ENCODE measurements at places on chromosomes 5 and 9.

DNA sequence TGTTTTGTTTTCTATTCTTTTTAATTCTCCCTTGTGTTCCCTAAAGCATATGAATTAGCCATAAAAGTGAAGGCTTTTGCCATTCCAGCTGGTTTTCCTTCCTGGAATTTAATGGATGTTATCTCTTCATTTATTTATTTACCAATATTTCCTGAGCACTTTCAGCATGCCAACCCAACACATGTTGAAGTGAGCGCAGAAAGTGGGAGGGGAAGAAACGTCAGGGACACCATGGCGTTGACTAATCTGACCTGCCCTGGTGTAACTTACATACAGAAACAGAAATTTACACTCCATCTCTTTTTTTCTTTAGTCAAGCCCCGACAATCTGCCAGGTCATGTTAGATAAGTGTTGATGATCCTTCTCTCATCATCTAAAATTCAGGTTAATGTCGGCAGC, 247.5 kb downstream of the PCSK5 start:
- no peak for DNase-seq

DNA sequence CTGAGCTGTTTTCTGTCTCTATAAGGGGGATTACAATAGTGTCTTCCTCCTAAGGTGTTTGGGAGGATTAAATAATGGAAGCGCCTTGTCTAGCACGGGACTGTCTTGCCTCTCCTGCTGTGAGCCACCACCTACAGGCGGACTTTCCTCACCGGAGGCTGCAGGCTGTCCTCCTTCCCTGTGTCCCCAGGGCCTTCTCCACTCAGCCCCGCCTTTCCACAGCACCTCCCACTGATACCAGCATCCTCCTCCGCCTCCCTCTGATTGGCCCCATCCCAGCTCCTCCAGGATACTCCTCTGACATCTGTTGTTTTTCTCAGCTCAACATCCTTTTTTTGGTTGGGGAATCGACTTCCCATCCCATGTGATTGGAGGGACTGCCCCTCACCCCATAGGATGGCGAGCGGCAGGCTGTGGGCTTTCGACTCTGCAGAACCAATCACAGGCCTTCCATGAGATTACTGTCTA, 851 bp upstream of the ZDHHC12 start:
- DNase-seq, result peak; percentile 46

DNA sequence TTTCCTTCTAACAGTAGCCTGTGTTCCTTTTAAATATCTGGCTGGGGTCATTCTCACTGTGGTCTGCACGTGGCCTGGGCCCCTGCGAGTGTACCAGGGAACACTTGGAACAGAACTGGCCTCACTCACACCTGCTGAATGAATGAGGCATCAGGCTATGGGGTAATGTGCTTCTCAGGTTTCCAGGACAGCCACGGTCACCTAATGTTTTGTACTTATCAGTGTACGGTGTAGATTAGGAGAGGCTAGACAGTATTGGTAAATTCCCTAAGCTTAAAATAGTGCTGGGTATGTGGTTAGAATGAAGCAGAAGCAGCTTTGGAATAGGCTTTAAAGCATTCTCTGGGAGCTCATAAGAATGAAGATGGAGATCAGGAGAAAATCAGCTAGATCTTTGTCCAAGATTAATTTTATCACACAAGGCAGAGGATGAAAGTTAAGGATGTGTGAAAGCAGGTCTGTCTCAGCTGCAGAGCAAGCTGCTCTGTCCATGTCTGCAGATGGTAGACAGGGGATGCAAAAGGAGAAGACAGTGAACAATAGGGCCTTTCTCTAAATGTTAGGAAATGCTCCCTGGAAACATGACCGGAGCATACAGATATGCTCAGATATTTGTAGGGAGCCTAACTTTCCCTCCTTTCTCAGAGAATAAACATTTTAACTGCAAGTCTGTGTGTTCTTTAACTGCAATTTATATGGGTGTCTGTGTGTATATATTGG, 267.5 kb downstream of the NR3C1 start:
- no peak for DNase-seq

DNA sequence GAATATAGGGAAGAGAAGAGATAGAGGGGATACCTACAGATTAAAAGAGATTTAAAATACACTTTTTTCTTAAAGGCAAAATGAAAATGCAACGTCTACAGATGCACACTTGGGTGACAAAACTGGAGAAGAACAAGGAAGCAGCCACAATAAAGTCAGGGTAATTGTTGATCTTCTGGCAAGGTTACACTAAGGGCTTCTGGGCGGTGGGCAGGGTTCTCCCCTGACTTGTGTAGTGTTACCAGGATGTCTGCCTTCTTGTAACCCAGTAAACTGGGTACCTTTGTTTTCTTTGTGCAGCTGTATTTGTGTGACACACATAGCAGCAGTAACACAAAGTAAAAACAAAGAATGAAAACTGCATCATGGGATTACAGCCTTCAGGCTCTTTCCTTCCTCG, 37.8 kb downstream of the EPB41L4B start:
- DNase-seq, result no peak

DNA sequence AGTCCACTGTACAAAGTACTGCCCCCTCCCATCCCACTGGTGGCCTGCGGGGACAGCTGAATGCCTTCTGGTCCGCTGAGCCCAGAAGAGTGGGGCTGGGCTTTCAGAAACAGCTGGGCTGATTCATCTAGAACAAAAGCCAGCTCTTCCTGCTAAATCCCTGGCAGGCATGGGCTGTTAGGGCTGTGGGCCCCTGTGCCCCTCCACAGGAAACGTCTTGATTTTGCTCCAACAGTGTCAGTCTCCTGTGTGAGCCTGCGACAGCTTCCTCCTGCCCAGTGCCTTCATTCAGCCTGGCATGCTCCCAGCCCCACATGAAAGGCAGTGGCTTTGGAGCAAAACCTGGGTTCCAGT, 6.9 kb upstream of the GSN start:
- no peak for DNase-seq

DNA sequence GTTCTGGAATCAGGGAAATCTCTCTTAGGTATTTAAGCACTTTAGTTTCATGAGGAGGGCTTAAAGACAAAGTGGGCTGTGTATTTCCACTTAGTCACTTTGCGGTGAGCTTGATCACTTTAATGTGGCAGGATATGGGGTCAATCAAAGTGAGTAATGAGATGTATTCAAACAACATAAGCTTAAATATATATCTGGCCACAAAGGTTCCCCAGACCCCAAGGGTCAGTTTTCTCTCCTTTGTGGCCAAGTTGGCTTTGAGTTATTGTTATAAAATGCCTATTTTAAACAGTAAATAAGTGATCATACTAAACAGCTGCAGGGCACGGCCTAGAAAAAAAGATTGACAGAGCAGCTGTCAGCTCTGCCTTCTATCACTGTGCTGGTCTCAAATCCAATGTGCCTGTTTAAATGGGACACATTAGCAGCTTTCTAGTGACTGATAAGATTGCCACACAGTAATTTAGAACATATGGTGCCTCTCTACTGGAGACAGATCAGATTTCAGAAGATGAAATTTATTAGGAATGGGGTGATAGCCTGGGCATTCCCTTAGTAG, 363.9 kb downstream of the AGTPBP1 start:
- DNase-seq, result no peak

DNA sequence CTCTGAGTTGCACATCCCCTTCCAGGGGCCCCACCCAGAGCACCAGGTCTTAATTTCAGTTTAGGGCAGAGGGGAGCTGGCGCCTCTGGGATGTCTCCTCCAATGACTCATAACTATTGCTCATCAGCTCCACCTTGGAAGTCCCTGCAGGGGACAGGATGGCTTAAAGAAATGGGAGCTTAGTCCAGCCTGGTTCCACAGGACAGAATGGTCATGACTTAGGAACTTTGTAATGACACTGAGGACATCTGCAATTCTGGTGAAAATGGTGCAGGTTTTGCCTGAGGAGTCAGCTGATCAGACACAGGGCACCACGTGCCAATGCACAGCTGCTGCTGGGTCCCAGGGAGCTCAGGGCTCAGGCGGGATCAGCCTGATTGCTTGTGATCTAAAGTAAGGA, 16.4 kb upstream of the PPP1R26 start:
- DNase-seq, result no peak
